Small intestine (tissue), 16 donors: ENCODE measurements at places on chromosomes 1 and 21. TPM values are rescaled to one million over a fixed set of nuclear protein-coding genes. Genes with fewer than 3 reads are reported as not detected.

- peak; percentile 41 for DNase-seq
- H3K27me3 ChIP-seq: no peaks in the 10 kb centered on the region
- H3K36me3 ChIP-seq: no peaks in the 10 kb centered on the region
- no peak overlapping the region for H3K4me3 ChIP-seq
- H3K27ac ChIP-seq: no peak overlapping the region
Observed at GRCh38 chr1:155880950-155881349, 21.6 kb downstream of the SYT11 start.

DNA sequence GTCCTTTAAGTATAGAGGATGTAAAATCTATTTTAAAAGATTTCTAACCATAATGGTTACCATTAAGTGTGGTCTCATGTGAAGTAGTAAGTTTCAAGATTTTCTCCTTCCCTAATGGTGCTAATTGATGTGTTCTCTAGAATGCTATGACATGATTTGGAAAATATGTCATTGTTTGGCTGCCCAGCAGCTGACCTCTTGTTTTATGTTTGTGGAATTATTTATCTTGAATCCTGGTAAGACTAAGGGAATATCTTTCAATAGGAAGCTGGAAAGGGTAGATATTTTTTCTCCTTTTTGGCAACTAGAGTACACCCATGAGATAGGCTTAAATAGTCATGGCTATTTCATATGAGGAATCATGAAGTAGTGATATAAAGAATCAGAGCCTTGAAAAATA is 139.8 kb upstream of the CHODL start:
- no peaks in the 10 kb centered on the region for H3K4me1 ChIP-seq
- no peak for DNase-seq
- H3K27ac ChIP-seq: no peak overlapping the region
- H3K27me3 ChIP-seq: no peaks in the 10 kb centered on the region

Gene RNF186
- 257 TPM for polyA plus RNA-seq

Gene OXCT2
- 2.6 TPM for polyA plus RNA-seq
